Skeletal muscle cell (primary cell): ENCODE measurements at places on chromosomes 16 and 17.
A peak's percentile ranks its signal among the peaks of the same experiment; 100 is the strongest.

DNA sequence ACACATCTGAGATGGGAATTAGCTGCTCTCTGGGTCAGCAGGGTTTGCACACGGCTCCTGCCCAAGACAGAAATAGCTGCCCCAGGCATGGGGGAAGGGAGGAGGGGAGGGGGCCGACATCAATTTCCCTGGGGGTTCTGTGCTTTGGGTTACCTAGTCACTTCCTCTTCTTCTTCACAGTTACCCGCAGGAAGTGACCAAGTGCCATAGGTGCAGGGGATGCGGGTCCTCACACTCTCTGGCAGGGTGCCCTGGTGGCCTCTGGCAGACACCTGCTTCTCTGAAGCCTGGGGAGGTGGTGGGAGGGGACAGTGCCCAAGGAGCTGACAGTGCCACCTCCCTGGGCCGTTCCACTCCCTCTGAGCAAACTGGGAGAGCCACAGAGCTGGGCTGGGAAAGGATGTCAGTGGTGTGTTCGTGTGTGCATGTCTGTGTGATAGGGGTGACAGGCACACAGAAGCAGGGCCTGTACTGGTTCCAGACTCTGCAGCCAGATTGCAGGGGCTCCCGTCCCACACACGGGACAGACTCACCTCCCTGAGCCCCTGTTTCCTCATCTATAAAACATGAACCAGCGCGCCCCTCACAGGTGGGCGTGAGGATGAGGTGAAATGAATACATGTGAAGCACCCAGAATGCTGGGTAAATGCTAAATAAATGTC lies 18.2 kb downstream of the SCN4A start:
- DNase-seq: no peak

DNA sequence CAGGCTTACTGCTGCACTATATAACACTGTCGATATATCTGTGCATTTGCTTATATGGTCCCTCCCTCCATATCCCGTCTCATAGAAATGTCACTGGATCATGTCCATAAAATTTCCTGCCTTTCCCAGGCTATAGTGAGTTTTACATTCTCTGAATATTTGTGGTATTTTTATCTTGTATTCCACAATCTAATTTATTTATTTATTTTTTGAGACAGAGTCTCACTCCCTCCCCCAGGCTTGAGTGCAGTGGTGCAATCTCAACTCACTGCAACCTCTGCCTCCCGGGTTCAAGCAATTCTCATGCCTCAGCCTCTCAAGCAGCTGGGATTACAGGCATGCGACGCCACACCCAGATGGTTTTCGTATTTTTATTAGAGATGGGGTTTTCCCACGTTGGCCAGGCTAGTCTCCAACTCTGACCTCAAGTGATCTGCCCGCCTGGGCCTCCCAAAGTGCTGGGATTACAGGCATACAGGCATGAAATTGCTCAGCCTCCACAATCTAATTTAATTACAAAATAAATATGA lies 12.9 kb downstream of the TRIM37 start:
- DNase-seq: peak; percentile 86

DNA sequence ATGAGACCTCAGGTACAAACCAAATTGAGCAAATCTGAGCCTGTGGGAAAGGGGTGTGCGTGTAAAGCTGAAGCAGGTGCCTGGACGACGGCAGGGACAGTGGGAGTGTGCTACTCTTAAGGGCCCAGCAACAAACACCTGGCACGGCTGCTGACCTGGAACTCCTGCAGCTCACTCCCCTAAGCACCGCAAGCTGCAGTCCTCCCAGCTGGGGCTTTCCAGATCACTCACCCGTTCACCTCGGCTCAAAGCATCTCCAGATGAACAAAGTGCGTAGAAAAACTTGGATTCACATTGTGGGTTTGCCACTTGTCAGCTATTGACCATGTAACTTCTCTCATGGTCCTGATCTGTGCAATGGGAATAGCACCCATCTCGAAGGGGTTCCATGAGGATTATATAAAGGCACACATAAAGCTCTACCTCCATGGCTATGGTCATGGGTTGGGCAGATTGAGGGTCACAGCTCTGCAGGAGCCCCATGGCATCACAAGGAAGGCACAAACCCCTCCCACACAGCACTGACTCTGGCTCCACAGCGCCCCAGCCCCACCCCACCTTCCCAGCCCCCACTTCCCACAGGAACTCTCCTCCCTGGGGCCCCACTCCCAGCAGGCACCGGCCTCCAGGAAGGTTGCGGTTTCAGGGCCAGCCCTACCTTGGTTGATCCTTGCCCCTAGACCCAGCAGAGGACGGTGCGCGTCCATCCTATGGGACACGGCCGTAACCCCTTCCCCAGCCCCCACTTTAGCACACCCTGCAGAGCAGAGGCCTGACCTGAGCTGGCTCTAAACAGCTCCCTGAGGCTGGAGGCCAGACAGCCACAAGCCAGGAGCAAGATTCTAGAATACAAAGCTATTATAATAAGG lies 21.9 kb downstream of the ST3GAL2 start:
- no peak for DNase-seq

DNA sequence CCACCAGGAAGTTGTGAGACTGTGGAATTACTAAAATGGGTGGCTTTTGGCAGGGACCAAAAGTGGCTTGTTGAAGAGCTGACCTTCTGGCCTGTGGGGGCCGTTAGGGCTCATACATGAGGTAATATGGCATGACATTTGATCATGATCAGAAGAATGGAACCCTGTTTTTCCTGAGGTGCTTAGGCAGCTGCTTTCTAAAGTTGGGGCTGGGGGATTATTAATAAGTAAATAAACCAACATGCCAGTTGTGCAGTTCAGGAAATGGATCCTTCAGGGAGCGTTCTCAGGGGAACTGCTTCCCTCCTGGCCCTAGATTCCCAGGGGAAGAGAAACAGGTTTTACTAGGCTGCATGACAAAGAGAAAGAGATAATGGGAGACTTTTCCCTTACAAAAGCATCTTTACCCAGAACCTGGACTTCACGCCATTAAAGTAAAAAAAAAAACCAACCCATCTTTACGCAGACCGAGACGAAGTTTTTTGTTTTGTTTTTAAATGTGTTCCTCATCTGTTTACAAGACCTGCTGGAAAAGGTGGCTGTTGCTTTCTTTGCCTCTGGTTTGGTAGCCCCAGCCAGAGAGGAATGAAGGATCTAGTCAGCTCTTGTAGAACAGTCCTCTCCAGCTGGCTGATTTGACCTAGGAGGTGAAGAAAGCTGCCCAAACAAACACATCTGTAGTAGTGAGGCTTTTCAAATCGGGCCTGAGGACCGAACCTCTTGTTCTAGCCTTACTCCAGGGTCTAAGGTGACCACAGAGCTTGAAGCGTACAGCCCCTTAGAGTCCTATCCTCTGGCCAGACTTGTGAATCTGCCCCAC lies 22.7 kb downstream of the YPEL2 start:
- DNase-seq: no peak

GRCh38 chr17:32927201-32927723 lies 691 bp upstream of the TMEM98 start:
- DNase-seq: no peak

GRCh38 chr16:53087101-53087500 lies 32.3 kb downstream of the CHD9 start:
- DNase-seq: no peak

DNA sequence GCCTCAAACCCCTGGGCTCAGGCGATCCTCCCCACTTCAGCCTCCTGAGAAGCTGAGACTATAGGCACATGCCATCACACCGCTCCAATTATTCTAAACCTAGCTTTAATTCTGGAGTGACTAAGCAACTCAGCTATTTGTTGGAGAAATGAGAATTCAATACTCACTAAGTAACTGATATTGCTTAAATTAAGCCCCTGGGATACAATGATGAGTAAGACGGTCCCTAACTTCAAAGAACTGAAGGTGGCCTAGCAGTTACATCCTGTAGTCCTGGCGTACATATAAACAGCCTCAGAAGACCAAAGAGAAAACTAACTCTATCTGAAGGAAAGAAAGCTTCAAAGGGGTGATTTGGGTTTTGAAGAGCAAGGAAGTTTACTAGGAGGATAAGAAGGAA lies 25.0 kb downstream of the XPO6 start:
- no peak for DNase-seq
